ENCODE measurements at places on chromosomes 4 and X. TPM values are rescaled to one million over a fixed set of nuclear protein-coding genes. Genes with fewer than 3 reads are reported as not detected.

Gene BEX5
- 1.7 TPM for total RNA-seq

Gene WDR13
- 96.2 TPM for total RNA-seq

DNA sequence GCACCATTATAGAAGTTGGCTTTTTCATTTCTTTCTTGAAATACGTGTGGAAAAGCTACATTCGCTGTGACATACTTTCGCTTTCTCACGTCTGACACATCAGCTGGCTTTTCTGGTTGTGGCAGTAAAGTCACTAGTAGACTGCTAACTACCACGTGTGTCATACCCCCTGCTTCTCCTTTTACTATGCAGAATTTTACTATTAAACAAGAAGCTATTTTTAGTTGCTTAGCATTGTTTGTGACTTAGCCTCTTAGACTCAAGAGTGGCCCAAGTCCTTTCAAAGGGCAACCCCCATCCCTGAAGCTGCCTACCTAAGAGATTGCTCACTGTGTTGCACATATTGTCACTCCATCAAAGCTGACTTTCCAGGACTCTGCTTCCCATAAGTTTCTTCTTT, 2.1 kb upstream of the IL2 start:
- H3K27me3 ChIP-seq: no peaks in the 10 kb centered on the region
- H3K27ac ChIP-seq: no peak overlapping the region
- no peaks in the 10 kb centered on the region for H3K4me1 ChIP-seq
- H3K36me3 ChIP-seq: no peaks in the 10 kb centered on the region

GRCh38 chr4:168723569-168723968, 226.7 kb downstream of the PALLD start:
- peaks cover 4% of the 10 kb centered on the region for H3K4me1 ChIP-seq
- DNase-seq: no peak
- no peak overlapping the region for H3K27ac ChIP-seq
- H3K36me3 ChIP-seq: no peaks in the 10 kb centered on the region
- no peaks in the 10 kb centered on the region for H3K27me3 ChIP-seq
- no peak overlapping the region for H3K4me3 ChIP-seq

DNA sequence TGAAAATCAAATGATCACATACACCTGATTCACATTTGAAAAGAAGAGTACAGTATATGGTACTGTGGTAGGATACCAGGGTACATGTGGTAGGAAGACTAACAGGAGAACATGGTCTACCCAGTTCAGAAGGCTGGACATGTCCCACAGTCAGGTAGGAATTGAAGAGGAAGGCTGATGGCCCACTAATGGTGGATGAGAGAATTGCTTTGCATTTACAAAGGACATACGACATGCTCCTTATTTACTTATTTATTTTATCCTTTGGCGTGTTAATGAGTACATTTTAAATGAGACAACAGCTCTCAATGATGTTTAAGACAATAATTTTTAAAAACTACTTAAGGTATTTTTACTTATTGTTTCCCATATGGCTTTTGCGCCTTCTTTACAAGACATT, 106.7 kb upstream of the BMP2K start:
- peaks cover 2% of the 10 kb centered on the region for H3K4me1 ChIP-seq
- H3K4me3 ChIP-seq: no peak overlapping the region
- no peaks in the 10 kb centered on the region for H3K27me3 ChIP-seq
- no peak overlapping the region for H3K27ac ChIP-seq
- no peaks in the 10 kb centered on the region for H3K36me3 ChIP-seq

DNA sequence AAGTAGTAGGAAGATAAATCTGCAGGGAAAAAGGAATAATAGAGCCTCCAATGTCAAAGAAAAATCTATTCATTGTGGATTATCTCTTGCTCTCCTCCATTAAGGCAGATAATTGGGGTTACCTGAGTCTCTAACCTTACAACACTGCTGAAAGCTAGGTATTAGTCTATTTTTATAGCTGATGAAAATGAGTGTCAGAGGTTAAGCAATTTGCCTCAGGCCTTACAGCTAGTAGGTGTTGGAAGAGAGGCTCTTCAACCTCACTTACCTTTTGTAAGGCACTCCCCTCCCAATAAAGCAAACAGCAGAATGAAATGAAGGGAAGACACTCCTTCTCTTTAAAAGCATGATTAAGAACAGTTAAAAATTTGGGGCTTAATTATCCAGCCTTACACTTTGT, 45.4 kb upstream of the GAB1 start:
- H3K36me3 ChIP-seq: no peaks in the 10 kb centered on the region
- H3K27ac ChIP-seq: no peak overlapping the region
- DNase-seq: no peak
- H3K4me3 ChIP-seq: no peak overlapping the region
- no peaks in the 10 kb centered on the region for H3K27me3 ChIP-seq
- peaks cover 53% of the 10 kb centered on the region for H3K4me1 ChIP-seq

DNA sequence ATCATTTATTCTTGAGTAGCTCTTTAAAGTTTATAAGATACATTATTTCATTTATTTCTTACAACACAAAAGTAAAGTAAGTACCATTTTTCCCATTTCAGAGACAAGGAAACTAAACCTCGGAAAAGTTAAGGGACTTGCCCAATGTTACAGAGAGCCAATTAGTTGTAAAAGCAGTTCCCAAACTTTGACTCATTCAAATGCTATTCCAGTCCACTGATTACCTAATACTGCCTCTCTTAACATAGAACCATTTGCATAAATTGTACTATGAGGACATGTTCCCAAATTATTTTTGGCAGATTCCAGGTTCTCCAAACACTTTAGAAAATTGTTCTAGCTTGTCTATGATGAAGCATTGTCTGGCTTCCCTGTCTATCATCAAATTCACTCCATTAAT, 45.6 kb upstream of the GRIA3 start:
- DNase-seq: no peak
- no peaks in the 10 kb centered on the region for H3K36me3 ChIP-seq
- no peak overlapping the region for H3K4me3 ChIP-seq

DNA sequence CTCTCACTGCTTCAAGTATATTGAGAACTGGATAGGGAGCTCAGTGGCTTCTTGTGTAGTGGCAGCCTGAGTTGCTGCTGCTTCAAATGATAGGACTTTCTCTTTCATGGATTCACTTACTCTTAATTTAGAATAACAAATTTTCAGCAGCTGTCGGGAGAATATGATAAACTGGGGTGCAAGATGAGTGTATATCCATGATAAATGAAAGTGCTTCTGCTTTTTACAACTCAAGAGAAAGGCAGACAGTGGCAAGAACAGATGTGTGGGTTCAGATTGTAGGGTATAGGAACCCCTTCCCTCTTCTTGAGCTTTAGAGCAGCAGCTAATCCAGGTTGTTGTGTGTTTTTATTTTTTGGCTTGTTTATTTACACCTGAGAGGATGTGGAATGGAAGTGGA, 1.0 kb downstream of the SH3BGRL start:
- no peak for DNase-seq
- peaks cover 10% of the 10 kb centered on the region for H3K4me1 ChIP-seq
- peak overlapping the region; percentile 83 for H3K27ac ChIP-seq
- no peaks in the 10 kb centered on the region for H3K27me3 ChIP-seq

Gene SMARCA1
- 8.1 TPM for total RNA-seq

Gene GAGE12E
- not detected for total RNA-seq

GRCh38 chr4:176193938-176194337, 1.4 kb downstream of the SPATA4 start:
- H3K4me3 ChIP-seq: no peak overlapping the region
- no peak overlapping the region for H3K27ac ChIP-seq
- H3K36me3 ChIP-seq: no peaks in the 10 kb centered on the region
- H3K27me3 ChIP-seq: no peaks in the 10 kb centered on the region

- H3K27me3 ChIP-seq: no peaks in the 10 kb centered on the region
- H3K4me3 ChIP-seq: no peak overlapping the region
- no peak overlapping the region for H3K27ac ChIP-seq
- H3K4me1 ChIP-seq: no peaks in the 10 kb centered on the region
- H3K36me3 ChIP-seq: no peaks in the 10 kb centered on the region
- DNase-seq: no peak
Observed at GRCh38 chrX:118239178-118239870, 106.6 kb upstream of the WDR44 start.

GRCh38 chr4:164770010-164770724, 16.2 kb downstream of the SMIM31 start:
- no peak for DNase-seq
- H3K27ac ChIP-seq: no peak overlapping the region
- H3K4me3 ChIP-seq: no peak overlapping the region
- H3K4me1 ChIP-seq: no peaks in the 10 kb centered on the region
- H3K36me3 ChIP-seq: no peaks in the 10 kb centered on the region
- H3K27me3 ChIP-seq: no peaks in the 10 kb centered on the region

DNA sequence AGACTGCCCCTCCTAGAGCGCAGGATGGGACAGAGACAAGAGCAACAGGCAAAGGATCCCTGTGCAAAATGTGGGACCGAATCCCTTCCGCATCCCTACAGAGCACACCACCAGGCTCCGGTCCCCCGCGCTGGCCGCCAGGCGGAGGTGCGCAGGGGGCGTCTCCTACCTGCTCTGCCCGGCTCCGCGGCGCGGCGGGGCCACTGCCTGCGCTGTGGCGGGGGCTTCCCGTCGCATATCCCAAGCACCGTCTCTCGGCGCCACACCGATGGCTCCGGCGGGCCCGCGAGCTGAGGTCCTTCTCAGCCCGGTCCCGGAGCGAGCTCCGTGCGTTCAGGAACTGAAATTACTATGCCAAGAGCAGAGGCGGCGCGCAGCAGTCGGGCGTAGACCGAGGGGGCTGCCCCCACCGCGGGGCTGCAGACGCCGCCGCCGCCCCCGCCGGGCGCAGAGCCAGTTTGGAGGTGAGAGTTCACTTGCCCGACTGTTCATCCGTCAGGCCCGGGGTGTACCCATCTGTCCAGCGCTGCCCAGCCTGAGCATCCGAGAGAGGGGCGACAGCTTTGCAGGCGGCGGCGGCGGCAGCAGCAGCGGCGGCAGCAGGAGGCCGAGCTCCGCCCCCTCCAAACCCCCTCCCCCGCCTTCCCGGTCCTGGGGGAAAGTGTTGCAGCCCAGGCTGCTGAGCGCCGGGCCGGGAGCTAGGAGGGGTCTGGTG, at the start of gene GPRIN3:
GPRIN3 (minus strand) TSS at position 355 of the 715 bp plus-strand sequence. CDS start 57,690 bp downstream, outside the sequence.
- peak within 1 kb of the TSS; percentile 42 for H3K27ac ChIP-seq
- no peaks in the 10 kb centered on the region for H3K27me3 ChIP-seq
- peaks cover 16% of the 10 kb centered on the region for H3K4me1 ChIP-seq
- peak within 1 kb of the TSS; percentile 60 for H3K4me3 ChIP-seq
- no peaks in the 10 kb centered on the region for H3K36me3 ChIP-seq
- DNase-seq: peak; percentile 82

Measured in suprapubic skin (tissue), 4 donors.